Activated CD4-positive, alpha-beta T cell treated with anti-CD3 and anti-CD28 coated beads, Interleukin-2, amount 50 U/mL, for 48 hours (primary cell): ENCODE measurements at places on chromosomes 12 and 14.
A peak's percentile ranks its signal among the peaks of the same experiment; 100 is the strongest.

GRCh38 chr12:109393437-109394345, 46.0 kb downstream of the MYO1H start:
- DNase-seq = peak; percentile 44

DNA sequence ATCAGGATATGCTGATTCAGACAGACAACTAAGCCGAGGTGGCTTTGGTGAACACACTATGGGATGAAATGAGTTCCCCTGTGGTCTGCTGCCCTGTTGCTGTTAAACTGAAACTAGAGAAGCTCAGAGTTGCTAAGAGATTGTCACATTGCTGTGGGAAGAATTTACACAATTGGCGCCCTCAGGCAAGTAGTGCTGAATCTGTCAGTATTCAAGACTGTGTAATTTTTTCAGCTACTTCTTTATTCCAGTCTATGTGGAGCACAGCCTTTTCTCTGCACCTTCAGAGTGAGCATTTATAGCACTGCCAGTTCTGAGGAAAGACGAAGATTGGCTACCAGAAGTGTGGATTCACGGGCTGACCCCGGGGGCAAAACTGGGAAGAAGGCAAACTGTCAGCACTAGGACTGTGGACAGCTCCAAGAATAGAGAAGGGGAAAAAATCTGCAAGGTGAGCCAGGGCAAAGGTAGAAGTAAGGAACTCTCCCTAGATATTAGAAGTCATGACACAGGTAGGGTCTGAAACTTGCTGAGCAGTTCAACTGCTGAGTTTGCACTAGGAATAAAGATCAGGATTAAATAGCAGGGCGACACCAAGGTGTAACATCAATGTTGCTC, 218.8 kb upstream of the TMPO start:
- no peak for DNase-seq

- no peak for DNase-seq
These were observed 74.6 kb upstream of the SFSWAP start for GRCh38 chr12:131636266-131636665.

- no peak for DNase-seq
These were observed 24.3 kb downstream of the MOAP1 start for GRCh38 chr14:93160353-93160801.

- DNase-seq = peak; percentile 60
These were observed 2.7 kb downstream of the PTHLH start for GRCh38 chr12:27969624-27970400.

DNA sequence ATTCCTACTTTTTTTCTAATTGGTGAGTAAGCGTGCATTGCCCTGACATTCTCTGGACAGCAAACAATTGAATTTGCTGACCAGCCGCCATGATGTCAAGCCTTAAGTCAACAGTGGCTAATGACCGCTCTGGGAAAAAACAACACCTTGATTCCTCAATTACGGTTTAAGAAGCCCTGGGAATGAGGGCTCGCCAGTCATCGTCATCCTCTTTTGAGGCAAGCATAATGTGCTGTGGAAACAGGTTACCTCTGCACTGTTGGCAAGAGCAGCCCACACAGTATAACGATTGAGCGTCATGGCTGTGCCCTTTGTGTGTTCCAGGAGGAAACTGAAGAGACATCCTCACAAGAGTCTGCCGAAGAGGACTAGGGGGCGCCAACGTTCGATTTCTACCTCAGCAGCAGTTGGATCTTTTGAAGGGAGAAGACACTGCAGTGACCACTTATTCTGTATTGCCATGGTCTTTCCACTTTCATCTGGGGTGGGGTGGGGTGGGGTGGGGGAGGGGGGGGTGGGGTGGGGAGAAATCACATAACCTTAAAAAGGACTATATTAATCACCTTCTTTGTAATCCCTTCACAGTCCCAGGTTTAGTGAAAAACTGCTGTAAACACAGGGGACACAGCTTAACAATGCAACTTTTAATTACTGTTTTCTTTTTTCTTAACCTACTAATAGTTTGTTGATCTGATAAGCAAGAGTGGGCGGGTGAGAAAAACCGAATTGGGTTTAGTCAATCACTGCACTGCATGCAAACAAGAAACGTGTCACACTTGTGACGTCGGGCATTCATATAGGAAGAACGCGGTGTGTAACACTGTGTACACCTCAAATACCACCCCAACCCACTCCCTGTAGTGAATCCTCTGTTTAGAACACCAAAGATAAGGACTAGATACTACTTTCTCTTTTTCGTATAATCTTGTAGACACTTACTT, 138.9 kb downstream of the HMGA2 start:
- peak; percentile 28 for DNase-seq

DNA sequence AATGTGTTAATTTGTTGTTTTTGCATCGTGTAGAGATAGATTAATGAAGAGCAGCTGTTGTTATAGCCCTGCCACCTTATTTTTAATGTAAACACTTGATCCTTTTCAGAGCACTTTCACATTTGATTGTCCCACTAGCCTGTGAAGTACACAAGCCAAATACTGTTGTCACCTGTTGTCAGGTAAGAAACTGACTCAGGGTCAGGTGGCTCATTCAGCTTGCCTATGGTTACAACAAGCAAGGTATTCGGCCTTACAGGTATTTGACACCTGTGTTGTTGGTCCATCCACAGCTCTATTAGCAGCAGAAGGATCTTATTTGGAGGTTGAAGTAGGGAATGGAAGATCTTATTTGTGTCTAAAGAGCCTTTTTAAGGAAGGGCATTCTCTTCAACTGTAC, 108.9 kb downstream of the GPR135 start:
- no peak for DNase-seq
